ENCODE measurements at places on chromosomes 1 and 21. TPM values are rescaled to one million over a fixed set of nuclear protein-coding genes. Genes with fewer than 3 reads are reported as not detected.

PAX7 gene
- polyA plus RNA-seq, result 44.5 TPM

SPRR2G gene
- polyA plus RNA-seq, result not detected

LRRIQ3 gene
- 0.44 TPM for polyA plus RNA-seq

ZNF683 gene
- not detected for polyA plus RNA-seq

LCE1F gene
- not detected for polyA plus RNA-seq

TSPAN2 gene
- polyA plus RNA-seq, result 20.1 TPM

GBP6 gene
- not detected for polyA plus RNA-seq
